Effector memory CD4-positive, alpha-beta T cell (primary cell): ENCODE measurements at places on chromosomes 1 and 21.
A peak's percentile ranks its signal among the peaks of the same experiment; 100 is the strongest.

DNA sequence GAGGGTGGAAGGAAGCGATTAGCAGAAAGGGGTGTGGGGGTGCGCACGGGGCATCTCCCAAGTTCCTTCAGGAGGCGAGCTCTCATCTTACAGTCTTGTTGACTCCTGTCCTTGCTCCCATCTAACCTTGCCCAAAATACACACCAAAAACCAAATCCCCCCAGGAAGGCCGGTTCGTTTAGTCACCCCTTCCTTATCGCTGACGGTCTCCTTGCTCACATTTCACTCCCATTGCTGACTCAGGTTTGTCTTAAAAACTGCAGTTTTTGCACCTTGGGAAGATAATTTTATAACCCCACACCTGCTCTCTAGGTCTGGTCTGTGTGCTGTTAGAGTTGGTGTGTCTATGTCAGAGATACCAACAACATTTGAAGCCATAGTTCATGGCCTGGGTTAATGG is 68.1 kb upstream of the F3 start:
- no peak for DNase-seq

DNA sequence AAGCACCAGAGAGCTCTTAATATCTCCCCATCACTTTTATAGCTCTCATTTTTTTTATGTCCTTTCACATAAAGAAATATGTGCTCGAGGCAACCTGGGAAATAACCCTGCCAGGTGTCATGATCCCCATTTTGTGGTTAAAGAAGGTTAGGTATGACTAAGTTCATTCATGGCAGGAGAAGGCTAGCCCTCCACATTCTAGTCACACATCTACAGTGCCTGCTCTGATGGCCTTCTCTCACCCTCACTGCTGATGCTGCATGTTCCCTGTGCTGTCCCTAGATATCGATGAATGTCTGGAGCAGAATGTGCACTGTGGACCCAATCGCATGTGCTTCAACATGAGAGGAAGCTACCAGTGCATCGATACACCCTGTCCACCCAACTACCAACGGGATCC is 187.5 kb downstream of the TPR start:
- DNase-seq, result no peak

GRCh38 chr1:55552636-55553035 is 337.5 kb upstream of the USP24 start:
- no peak for DNase-seq

DNA sequence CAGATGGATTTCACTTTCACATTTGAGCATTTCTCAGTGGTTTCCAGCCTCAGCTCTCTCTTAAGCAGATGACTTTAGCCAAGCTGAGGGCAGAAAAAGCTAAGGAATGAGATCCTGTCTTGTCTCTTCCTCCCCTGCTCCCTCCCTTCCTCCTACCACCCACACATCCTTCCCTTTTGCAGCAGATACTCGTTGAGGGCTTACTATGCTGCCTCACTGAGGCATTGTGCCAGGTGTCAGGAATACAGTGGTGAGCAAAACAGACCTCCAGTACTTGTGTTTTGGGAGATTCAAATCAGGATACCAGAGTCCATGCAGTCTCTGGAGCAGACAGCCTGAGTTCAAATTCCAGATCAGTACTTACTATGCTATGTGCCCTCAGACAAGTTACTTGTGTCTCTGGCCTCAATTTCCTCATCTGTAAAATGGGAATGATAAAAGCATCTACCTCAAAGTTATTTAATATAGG is 43.2 kb downstream of the KIF26B start:
- no peak for DNase-seq

DNA sequence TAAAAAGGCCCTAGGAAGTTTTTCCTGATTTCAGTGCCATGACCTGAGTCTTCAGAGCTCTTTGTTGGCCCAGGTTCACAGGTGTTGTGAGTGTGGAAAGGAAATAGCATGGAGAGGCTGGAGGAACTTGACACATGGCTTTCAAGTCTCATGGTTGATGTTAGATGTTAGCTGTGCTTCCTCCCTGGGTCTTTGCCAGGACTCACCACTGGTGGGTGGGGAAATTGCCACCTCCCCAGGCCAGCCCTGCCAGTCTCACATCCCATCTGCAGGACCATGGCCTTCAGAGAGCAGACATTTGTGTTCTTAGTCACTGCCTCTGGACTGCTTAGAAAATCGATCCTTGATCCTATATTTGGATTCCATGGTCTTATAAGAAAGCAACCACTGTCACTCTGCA is 383.2 kb downstream of the DISC1 start:
- no peak for DNase-seq

GRCh38 chr1:96987186-96987703 is 265.7 kb downstream of the PTBP2 start:
- no peak for DNase-seq

GRCh38 chr1:156391701-156392100 is 22.7 kb downstream of the RHBG start:
- no peak for DNase-seq

DNA sequence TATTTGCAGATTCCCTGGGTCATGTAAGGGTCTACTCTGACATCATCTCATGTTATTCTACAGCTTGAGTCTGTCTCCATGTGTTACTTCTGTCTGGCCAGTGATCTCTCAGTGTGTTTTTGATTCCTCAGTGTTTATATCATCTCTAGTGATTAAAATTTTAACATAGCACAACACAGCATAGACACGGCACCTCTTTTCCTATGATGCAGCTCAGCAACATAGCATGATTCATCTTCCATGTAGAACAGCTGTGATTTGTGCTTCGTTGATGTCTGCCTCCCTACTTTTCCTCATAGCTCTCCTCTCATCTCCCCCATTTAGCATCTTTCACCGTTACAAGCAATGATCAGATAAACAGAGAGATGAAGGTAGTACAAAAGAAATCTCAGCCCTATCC is 163.9 kb upstream of the DPT start:
- DNase-seq, result no peak

DNA sequence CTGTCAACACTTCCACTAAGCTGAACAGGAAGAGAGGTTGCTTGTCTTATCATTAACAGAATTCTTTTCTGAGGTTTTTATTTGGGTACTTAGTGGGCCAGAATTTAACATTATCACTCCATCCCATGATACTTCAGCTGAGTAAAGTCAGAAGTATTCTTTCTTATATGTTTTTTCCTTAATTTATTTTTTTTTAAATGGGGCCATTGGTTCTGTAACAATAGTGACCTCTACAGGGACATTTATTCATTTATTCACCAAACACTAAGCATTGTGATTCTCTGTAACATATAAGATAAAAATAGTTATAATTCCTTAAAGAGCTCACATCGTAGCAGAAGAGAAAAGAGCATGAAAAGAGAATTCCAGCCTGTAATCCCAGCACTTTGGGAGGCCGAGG is 9.8 kb downstream of the GREM2 start:
- DNase-seq, result no peak

GRCh38 chr1:60171801-60172200 is 98.2 kb upstream of the C1orf87 start:
- DNase-seq, result no peak

DNA sequence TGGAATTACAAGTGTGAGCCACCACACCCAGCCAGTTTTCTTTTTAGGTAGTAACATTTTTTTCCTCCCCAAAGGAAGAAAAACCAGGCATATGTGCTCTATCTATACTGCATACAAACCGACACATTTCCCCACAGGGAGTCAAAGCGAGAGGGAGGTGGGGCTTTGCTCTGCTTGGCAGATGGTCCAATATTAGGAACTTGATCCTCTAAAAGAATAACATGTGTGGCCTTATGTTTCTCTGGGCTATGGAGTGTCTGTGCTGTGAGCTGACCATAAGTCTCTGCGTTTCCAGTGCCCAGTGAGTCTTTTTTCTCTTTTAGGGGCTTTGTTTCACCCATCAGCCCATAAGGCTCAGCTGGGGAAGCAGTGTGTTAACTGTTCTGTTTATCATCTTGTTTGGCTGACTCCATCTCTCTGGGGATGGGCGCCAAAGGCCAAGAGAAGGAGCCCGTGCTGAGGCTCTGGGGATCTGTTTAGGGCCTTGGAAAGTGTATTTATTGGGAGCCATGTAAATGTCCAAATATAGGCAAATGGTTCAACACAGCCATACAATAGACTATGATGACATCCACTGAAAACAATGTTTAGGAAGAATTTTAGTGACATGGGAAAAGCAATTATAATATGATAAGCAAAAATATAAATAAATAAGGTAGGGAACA is 20.2 kb downstream of the LMOD1 start:
- no peak for DNase-seq

GRCh38 chr1:3460672-3461131 is 6.2 kb downstream of the ARHGEF16 start:
- DNase-seq, result no peak

DNA sequence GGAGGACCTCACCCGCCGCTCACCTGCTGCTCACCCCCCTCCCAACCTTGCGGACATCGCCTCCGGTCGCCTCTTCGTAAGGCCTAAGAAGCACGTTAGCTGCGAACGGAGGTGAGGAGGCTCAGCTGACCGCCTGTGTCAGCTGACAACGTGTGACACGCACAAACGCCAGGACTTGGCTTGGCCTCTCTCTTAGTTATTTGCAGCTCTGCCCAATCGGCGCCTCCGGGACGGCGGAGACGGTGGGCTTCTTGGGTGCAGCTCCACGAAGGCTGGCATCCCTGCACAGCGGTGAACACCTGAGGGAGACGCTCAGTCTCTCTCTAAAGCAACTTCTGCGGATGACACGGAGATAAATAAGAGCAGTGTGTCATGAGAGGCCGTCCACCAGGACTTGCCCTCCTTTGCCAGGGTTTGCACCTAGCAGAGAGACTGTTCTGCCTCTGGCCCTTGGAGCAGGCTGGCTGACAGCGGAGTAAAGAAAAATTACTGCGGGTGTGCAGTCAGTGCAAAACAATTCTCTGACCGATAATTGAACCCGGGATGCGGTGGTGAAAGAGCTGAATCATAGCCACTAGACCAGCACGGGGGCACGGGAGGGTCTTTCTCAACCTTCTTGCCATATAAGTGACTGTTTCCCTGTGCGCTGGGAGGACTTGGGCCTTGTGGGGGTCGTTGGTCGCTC is 318.9 kb downstream of the FAM72C start:
- DNase-seq, result no peak

DNA sequence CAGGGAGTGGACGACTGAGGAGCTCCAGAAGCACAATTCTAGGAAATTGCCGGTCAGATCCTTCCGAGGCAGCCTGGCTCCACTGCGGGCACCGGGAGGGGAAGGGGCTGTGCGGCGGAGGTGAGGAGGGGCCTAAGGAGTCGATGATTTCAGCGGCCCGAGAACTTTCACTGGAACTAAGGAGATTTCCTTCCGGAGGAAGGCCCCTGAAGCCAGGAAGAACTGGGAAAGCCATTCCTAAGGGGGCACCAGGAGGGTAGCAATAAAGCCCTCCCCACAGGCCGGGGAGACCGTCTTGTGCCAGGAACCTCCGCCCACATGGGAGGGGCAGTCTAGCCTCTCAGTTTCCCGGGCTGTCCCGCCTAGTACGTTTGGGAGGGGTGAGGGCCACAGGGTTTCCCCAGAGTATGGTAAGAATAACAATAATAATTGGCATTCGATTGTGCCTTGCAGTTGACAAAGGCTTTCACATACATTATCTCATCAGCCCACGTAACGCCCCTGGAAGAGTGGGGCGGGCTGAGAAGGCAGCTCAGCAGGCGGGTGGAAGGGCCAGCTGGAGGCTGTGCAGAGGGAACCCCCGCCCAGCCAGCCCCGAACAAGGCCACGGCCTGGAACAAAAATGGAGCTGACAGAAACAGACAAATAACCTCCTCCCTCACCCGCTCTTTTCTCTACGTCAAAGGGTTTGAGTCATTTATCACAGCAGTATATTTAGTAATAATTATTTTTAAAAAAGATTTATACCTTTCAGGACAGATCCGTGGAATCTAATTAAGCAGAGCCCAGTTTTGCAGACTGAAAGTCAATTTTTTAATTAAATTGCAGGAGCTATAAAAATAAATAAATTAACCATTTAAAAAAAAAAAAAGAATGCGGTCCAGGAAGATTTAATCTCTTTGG is 19.8 kb downstream of the NPR1 start:
- DNase-seq, result no peak

DNA sequence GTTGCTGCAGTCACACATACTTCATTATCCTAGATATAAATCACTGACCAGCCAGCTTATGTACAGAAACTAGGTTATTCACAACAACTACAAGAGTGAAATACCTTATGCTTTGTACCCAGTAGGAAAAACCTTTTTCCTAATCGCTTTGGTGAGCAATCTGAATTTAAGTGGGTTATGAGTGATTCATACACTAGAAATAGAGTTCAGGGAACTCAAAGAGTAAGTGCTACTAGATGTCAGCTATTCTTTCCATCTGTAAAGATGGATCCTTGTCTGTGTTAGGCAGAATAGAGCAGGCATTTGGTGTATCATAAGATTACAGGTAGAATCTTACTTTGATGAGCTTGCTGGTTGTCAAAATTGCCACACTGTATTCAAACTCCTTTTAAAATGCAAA is 101.9 kb downstream of the ZNF644 start:
- no peak for DNase-seq

DNA sequence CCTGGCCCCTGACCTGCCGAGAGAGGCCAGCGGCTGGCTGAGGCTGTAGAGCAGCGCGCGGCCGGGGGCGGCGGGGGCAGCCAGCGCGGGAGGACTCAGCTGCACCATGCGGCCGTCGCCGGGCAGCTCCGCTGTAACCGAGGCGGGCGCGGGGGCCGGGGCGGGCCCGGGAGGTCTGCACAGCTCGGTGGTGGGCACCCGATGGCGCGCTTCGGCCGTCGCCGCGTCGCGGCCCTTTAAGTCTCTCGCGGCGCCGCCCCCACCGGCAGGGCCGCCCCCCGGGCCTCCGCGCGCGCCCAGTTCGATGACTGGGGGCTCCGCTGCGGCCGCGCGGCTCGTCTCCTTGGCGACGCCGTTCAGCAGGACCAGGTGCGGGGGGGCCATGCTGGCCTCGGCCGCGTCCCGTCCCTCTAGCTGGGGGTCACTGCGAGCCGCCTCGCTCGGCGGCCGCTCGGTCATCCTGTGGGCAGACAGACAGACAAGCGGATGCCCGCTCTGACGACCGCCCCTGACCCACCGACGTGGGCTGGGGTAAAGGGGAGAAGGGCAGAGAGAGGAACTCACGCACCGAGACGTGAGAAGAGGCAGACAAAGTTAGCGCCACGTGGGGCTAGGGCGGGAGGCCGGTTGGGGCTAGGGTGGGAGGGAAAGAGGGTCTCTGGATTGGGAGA is 6.5 kb downstream of the TAL1 start:
- no peak for DNase-seq

GRCh38 chr1:153533689-153534201 is 2.0 kb downstream of the S100A6 start:
- peak; percentile 34 for DNase-seq

- no peak for DNase-seq
These were observed 151.6 kb downstream of the DISC1 start for GRCh38 chr1:231778009-231778719.

GRCh38 chr1:114320586-114320985 is 166.9 kb upstream of the SYT6 start:
- no peak for DNase-seq

- no peak for DNase-seq
These were observed 7.4 kb upstream of the MPL start for GRCh38 chr1:43329995-43330751.

GRCh38 chr21:34642211-34643075 is 26.4 kb upstream of the CLIC6 start:
- no peak for DNase-seq
